ENCODE measurements at places on chromosomes 1 and 21.
A peak's percentile ranks its signal among the peaks of the same experiment; 100 is the strongest.

DNA sequence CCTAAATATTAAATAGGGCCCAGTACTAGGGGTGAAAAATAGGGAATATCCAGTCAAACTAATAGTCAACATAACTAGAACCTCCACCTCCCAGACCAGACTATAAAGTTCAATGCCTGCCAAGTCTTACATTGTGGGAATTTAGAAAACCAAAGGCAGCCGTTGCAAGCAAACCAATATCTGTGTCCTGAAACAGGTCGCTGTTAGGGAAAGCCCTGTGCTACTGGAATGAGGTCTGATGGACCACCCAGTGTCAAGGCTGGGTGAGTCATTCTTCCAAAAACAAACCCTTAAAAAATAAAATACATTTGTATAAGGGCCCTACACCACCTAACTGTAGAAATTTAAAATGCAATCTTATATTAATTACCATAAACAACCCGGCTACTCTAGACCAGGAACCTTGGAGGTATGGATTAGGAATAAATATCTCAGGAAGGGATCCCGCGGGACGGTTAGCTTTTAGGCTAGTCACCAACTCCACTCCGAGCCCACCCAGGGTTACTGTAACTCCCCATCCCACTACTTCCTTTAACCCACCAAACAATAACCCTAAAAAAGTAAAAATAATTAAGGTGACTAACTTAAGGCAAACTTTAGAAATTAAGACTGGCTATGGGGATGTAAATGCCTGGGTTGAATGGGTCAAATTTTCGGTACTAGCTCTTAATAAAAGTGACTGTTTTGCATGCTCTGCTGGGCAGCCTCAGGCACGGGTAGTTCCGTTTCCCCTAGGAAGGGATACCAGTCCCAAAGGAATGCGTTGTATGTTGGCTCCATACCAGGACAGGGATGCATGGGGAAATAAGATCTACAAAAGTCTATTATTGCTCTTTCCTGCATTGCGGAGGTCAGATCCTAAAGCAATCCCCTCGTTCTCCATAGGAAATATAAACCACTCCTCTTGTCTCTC, 65.4 kb upstream of the TLR5 start:
- DNase-seq = no peak

DNA sequence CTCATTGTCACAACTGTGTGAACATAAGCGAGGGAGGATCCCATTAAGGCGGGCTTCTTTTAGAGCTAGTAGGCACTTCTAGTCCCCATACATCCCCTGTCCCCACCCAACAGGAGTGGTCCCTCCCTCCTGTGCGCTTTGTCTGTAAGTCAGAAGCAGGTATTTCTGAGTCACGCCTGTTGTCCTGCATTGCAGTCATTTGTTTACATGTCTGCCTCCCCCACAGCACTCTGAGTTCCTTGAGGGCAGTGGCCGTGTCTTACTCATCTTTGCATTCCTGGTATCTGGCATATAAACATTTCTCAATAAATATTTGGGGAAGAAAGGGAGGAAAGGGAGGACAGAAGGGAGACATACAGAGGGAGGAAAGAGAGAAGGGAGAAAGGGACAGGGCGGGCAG, 40.3 kb downstream of the PLEKHA6 start:
- no peak for DNase-seq

DNA sequence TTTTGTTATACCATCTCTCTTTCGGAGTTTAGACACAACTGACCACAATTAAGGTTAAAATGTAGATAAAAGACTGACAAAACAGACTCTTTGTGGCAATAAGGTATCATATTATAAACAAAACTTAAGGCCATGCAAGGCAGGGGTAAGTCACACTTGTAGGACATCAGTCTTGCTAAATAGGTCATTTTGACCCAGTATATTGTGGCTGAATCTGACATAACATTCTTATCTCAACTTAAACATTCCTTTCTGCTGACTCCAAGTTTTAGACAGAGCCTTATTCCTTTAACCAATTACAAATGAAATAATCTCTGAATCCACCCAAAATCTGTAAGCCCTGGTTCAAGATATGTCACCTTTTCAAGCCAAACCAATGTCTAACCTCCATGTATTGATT, 733.4 kb upstream of the B3GALT2 start:
- no peak for DNase-seq

GRCh38 chr1:100494393-100495084, 43.4 kb upstream of the GPR88 start:
- DNase-seq = no peak

DNA sequence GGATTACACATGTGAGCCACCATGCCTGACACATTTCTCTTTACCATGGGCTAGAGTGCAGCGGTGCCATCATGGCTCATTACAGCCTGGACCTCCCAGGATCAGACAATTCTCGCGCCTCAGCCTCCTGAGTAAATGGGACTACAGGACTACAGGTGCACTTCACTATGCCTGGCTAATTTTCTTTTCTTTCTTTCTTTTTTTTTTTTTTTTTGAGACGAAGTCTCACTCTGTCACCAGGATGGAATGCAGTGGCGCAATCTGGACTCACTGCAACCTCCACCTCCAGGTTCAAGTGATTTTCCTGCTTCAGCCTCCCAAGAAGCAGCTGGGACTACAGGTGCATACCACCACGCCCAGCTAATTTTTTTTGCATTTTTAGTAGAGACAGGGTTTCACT, 14.8 kb upstream of the KIF1B start:
- DNase-seq = no peak

GRCh38 chr1:197807216-197807615, 31.9 kb upstream of the DENND1B start:
- no peak for DNase-seq

GRCh38 chr1:40861224-40862003, 749 bp downstream of the CITED4 start:
- DNase-seq = peak; percentile 74

GRCh38 chr1:9181990-9182783, 52.4 kb upstream of the H6PD start:
- peak; percentile 59 for DNase-seq

GRCh38 chr1:13790290-13791030, 90.5 kb downstream of the PRDM2 start:
- no peak for DNase-seq

GRCh38 chr21:26826801-26827200, 18.4 kb downstream of the ADAMTS1 start:
- no peak for DNase-seq
